ENCODE measurements at places on chromosomes 6 and 20.

DNA sequence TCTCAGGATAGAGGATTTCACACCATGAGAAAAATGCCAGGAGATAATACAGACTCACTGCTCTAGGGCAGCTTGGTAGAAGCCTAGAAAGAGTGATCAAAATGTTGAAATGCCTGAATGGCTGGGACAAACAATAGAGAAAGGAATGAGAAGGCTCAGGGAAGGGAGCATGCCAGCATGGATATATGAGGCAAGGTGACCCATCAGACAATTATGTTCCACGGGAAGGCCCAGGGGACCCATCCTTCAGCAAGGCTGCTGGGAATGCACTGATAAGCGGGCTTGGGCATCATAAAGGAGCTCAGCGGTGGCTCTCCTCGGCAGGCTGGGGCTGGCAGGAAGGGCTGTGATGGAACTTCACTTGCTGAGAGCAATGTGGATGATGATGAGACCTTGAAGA is 12.2 kb downstream of the HEBP2 start:
- DNase-seq = no peak

DNA sequence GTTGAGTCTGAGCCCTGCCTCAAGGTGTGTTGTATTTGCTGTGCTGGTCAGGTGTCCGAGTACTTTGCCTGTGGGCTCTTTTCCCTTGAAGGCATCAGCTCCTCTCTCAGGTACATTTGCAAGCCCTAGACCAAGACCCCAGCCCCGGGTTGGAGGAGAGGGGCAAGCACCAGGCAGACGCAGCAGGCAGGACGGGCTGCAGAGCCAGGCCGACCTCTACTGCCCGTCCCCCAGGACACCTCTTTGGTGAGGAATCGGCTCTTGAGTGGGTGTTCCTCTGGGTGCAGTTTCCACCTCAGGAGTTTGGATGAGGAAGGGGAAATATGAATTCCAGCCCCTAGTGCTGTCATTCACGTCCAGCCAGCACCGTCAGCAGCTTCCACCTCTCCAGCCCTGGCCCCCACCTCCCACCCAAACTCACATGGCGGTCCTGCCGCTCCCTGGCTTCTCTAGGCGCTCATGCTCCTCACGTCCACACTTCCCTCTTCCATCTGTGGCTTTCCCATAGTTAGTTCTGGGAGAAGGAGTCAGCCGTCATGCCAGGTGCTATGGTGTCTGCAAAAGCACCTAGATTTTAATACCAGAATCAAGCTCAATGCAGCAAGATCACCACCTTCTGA is 183.9 kb downstream of the DLL1 start:
- DNase-seq = no peak

DNA sequence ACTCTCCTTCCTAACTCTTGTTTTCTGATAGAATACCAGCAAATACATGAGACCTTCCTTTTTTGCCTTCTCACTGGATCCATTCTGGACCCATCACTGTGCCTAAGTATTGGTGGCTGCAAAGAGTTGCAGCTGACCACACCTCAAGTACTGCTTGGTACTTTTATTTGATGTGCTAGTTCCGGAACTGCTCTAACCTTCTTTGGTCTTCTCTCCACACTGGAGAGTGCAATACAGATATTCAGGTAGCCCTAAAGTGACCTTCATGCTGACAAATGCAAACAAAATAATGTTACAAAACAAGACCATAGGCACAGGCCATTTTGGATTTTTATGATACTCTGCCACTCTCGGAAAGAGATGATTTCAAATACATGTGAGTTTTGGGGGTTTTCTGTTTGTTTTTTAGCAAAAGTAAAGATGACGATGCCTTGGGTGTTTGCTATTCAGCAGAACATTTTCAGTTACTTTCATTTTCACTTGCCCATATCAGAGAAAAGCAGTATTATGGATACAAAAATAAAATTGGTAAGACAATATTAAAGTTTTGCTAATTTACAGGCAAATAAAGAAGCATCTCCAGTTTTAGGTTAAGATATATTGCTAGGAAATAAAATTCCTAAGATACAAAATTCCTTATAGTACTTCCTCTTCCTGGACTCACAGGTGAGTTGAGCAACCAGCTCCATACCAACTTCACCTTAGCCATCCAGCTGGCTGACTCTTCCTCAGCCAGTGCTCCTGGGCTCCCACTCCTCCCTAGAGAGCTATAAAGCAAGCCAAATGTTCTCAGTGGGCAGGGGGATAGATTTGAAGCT is 42.0 kb downstream of the PTPRK start:
- no peak for DNase-seq

- no peak for DNase-seq
These were observed 130.0 kb downstream of the BTBD9 start for GRCh38 chr6:38509713-38510112.

GRCh38 chr20:35129647-35130069 is 17.5 kb downstream of the EDEM2 start:
- DNase-seq = no peak

DNA sequence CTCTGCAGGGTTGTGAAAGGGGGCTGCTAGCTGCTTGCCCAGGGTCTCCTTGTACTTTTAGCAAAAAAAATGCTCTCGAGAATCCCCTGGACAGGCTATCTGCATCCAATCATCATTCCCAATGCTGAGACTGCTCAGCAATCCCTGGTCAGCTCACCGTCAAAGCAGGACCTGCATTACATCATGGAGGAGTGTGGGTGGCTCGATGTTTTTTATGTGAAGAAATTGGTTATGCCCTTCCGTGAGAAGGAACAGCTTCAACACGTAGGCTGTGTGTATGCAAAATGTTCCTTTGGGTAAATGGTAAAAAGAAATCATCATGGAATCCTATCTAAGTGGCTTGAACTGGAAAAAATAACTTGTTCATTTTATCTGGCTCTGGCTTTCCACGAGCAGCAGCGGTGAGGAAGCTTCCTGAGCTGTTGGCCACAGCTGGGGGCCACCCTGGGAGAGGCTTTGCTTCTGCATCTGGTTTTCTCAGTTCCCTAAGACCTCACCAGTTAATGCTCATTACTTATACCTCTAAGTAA is 111.4 kb downstream of the FYN start:
- no peak for DNase-seq

DNA sequence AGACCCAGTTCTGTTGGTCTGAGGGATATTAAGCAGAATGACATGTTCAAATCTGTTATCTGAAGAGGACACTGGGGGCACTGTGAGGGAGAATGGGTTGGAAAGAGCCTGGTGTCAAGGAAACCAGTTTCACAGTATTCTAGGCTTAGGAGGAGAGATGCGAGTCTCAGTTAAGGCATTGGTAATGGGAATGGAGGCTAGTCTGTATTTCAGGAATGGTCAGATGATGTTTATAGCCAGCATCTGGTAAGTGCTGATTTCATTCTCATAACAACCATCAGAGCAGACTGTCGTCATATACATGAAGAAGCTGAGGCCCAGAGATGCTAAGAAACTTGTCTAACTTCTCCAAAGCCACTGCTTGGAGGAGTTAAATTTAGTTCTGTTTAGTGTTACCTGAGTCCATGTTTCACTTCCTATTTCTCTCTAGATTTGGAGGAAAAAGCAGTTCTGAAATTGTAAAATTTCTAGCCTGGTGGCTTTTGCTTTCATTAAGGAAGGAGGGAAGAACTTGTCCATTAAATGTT is 242.0 kb downstream of the ARID1B start:
- DNase-seq = no peak

GRCh38 chr6:137711972-137712371 is 155.1 kb upstream of the TNFAIP3 start:
- DNase-seq = no peak

GRCh38 chr6:101443315-101443714 is 49.8 kb downstream of the GRIK2 start:
- no peak for DNase-seq

GRCh38 chr6:87281426-87281825 is 41.0 kb upstream of the SMIM8 start:
- DNase-seq = no peak

DNA sequence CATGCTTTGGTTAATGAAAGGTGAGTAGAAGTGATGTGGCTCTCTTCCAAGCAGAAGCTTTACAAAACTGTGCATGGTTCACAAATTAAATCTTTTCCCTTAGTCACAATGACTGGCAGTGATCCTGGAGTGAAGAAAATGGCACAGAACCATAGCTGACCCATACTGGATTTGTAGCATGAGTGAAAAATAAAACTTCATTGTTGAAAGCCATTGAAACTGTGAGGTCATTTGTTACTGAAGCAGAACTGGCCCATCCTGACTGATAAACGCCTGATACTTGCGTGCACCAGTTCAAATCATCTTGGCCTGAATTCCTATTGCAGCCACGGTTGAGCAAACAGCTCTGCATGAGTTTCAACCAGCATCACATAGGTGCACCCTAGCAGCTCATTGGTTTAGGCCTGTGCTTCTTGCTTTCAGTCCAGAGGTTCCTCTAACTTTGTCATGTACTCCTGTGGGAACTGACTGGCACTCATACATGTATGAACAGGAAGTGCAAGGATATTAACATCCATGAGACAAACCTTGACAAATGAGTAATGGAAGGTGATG is 40.5 kb downstream of the SAMD5 start:
- DNase-seq = no peak

DNA sequence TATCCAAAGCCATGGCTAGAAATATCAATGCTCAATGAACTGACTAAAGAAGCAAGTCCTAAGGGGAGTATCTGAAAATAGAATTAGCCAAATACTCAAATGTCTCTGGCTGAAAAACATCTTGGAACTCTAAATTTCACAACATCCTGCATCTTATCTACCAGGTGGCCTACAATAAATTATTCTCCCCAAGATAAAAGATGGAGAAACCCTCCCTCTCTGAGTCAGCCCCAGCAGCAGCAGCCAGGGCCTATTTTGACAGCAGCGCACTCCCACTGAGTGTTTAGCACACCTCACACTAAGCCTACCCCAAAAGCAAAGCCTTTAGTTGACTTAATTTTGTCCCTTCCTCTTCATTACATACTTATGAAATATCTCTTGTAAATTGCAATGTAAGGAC is 5.9 kb downstream of the CALHM6 start:
- no peak for DNase-seq

GRCh38 chr6:145051661-145052060 is 683.7 kb downstream of the EPM2A start:
- no peak for DNase-seq

DNA sequence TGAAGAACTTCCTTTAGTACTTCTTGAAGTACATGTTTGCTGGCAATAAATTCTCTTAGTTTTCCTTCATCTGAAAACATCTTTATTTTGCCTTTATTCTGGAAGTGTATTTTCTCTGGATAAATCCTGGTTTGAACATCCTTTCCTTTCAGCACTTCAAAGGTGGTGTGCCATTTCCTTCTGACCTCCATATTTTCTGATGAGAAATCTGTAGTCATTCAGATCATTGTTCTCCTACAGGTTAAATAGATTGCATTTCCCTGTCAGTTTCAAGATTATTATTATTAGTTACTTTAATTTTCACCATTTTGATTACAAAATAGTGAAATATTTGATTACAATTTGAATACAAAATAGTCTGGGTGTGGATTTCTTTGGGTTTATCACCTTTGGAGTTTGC is 134.5 kb downstream of the CDH26 start:
- no peak for DNase-seq

DNA sequence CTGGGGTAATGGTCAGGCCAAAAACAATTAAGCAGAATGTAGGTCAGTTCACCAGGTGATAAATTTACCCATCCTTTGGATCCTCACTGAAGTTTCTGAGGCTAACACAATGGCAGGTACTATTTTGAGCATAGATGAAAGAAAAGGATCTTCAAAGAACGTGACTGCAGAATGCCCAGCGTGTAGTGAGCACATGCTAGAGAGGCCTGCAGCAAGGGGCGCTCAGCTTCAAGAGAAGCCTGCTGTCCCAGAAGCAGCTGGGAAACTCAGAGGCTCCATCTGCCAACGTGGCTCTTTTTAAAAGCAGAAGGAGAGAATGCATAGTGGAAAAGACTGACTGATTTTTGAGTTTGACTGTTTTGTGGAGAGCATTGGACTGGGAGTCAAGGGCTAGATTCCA is 57.4 kb downstream of the CD83 start:
- no peak for DNase-seq

GRCh38 chr6:25454136-25454535 is 175.0 kb downstream of the CARMIL1 start:
- no peak for DNase-seq

DNA sequence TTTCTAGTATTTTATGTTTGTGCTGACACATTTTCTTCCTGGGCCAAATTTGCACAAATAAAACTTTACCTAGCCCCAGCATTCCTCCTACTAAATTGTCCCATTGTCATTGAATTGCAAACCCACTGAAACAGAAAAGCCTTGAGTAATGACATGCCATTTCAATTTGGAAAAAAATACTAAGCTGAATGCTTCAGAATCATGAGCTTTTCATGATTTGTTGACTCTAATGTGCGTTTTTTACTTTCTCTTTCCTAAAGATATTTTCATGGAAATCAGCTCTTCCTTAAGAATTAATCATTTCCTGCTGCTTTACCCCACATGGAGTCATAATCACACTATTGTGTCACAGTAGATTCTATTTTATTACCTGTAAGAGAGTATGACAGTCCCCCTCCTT is 47.4 kb downstream of the TRDN start:
- DNase-seq = no peak

GRCh38 chr6:27759930-27760329 is 152.3 kb downstream of the OR2B2 start:
- DNase-seq = no peak

DNA sequence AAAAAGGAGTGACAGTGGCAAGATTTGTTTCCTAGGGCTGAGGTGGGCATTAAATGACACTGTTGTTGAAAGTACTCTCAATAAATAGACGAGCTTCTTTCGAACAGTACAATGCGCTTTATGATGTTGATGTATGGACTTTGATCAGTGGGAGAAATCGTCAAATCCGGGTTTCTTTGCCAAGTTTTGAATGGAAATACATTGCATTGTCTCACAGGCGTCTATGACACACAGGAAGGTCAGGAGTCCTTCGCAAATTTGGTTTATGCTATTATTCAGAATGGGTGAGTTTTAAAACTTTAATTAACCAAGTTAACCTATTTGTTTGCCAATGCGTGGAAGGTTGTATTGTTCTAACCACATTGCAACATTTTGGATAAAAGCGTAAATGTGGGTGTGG is 547.3 kb upstream of the SLC35B3 start:
- DNase-seq = no peak

DNA sequence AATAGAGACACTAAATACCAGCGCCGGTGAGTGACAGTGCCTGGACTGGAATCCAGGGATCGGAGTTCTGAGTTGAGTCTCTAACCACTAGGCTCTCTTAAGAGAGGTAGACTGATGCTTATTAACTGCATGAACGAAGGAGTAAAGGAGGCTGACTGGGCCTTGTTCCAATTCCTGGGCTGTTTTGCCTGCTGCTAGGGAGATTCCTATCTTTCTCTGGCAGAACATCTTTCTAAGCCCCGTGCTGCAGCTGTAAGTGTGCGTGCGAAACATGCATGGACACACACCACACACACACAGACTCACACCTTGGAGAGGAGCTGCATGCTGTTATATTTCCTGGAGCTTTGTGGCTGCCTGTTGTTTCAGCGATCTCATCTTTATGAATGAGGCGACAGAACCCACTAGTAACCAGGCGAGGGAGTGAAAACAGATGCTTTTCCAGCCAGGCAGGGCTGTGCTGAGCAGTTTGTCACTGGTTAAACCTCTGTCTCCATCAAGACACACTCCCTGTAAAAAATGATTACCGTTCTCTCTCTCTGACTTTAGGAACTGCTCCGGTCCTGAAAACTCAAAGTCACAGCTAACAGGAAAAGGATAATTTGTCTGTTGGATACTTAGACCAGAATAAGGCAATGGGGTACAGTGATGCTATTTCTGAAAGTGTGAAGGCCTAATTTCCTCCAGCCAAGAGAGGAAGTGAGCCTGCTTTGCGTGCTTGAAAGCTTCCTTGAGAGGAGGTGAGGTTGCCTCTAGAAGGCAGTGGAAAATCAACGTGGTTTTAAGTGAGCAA is 157.4 kb upstream of the ZNF217 start:
- DNase-seq = peak; percentile 63

Measured in NCI-H1694 (cell line).